Activated naive CD8-positive, alpha-beta T cell treated with anti-CD3 and anti-CD28 coated beads for 36 hours (primary cell): ENCODE measurements at places on chromosomes 7 and 10. TPM values are rescaled to one million over a fixed set of nuclear protein-coding genes. Genes with fewer than 3 reads are reported as not detected.

DNA sequence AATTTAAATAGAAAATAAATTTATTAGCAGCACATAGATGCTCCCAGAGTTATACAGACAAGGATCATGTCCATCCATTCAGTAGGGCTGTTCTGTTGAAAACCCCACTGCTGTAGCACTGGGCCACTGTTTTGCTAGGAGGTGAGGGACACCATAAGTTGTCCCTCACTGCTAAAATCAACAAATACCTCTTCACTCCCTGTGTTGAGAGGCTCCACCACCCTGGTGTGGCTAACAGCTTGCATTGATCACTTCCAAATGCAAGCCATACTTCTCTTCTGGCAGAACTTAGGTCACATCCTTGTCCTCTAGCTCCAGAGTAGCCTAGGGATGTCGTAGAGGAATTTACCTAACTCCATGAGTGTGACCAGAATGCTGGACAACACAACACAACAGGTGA is 55.4 kb downstream of the MDFIC start:
- no peak for DNase-seq

GJC3 gene
- 1.2 TPM for total RNA-seq

GRM3 gene
- not detected for total RNA-seq

GRCh38 chr7:125089171-125089570 is 159.5 kb upstream of the POT1 start:
- DNase-seq, result no peak

ODAD2 gene
- 0.62 TPM for total RNA-seq

OR13A1 gene
- total RNA-seq, result not detected

DNA sequence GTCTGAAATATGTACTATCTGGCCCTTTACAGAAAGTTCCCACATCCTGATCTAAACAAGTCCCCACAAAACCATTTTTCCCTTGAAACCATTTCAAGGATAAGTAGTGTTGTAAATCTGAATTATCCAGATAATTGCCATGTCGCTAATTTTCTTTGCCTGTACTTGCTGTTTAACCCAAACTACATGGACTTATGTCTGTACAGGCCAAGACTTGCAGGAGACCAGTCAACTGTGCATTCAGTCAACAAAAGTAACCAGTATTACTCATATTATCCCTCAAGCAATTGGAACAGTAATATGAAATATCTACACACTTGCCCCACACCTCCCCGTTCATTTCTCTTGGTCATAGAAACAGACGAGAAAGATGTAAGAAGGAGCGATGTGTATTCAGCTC is 347.8 kb upstream of the NFE2L3 start:
- no peak for DNase-seq

GRCh38 chr7:124698964-124699363 is 66.6 kb downstream of the GPR37 start:
- DNase-seq, result no peak

RBP4 gene
- not detected for total RNA-seq

GRCh38 chr7:2325162-2325561 is 10.9 kb upstream of the SNX8 start:
- DNase-seq, result no peak

DNA sequence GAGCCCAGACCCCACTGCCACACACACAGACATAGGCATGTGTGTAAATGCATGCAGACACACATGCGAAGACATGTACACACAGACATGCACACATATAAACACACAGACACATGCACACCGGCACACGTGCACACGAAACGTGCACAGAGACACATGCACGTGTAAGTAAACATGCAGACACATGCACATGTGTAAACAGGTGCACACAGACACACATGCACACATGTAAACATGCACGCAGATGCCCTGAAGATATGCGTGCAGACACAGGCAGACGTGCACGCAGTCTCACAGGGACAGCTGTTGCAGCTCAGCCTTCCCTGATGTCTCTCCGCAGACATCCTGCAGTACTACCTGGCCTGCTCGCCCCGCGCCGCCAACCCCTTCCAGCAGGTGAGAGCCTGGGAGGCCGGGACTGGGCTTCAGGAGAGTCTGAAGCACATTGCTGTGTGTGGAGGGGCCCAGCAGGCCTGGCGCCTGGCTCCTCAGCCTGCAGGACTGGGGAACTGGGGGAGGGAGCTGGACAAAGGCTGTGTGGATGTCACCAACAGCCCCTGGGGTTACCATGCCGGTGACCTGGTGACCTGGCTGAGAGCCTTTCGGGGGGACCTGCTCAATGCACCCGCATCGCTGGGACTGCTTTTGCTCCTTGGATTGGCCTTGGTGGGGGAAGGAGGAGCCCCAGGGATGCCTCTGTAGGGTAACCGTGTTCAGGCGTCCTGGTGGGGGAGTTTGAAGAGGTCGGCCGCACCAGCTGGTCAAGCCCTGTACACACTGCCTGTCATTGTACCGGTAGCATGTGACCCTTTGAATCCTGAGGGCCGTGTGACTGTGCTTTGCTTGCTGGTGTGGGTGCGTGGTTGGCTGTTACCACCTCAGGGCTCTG is 20.3 kb downstream of the TTYH3 start:
- no peak for DNase-seq

EGFR gene
- total RNA-seq, result not detected

PARP12 gene
- total RNA-seq, result 33.6 TPM
